ENCODE measurements at places on chromosomes 1 and 21. TPM values are rescaled to one million over a fixed set of nuclear protein-coding genes. Genes with fewer than 3 reads are reported as not detected.
A peak's percentile ranks its signal among the peaks of the same experiment; 100 is the strongest.

GRCh38 chr1:67832737-67833601 lies at the start of gene GNG12:
Gene GNG12, minus strand, starts transcription at chr1:67833467. Its CDS starts 125,781 bp downstream, at chr1:67707686.
- DNase-seq = peak; percentile 82

- no peak for DNase-seq
Observed at GRCh38 chr1:203143641-203144040, 16.1 kb downstream of the ADORA1 start.

- DNase-seq = no peak
Observed at GRCh38 chr1:35029761-35030160, 2.0 kb downstream of the ZMYM6 start.

DNA sequence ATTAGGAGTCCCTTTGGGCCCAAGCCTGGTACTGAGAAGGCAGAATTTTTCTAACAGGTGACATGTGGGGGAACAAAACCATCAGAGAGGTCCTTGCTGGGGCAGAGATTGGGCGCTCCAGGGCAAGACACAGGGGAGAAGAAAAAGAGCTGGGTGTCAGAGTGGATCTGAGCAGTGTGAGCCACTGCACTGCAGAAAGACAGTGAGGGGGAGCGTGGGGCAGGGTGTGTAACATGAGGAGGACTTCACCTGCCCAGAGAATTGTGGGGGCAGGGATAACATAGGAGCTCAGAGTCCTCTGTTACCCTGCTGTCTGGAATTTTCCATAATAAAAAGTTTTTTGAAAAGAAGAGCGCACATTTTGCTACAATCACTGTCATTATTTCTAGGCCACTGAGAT lies 25.5 kb upstream of the CSF3R start:
- DNase-seq = no peak

DNA sequence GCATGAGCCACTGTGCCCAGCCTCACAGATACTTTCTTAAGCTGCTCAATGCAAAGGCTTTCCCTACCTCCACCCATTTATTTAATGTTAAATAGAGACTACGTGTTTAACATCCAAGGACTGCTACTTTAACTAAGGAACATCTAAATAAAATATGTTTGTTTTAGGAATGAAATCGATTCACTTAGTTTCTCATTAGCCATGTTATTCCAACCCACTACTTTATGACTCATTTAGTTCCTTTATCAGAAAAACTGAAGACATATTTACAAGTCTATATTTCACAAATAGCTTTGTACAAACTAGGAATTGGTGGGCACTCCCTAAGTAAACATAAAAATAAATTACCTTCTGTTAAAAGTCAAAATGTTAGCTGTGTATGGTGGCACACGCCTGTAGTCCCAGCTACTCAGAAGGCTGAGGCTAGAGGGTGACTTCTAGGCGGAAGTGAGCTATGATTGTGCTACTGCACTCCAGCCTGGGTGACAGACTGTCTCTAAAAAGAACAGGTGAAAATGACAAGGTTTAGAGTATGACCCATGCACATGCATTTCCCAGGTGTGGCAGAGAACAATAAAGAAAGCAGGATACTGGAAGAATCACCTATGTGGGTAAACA lies 39.9 kb upstream of the AK4 start:
- no peak for DNase-seq

Gene TACSTD2
- 1.7 TPM for total RNA-seq

Gene LCE7A
- not detected for total RNA-seq
